ENCODE measurements at places on chromosomes 7 and 10.

- DNase-seq = peak; percentile 70
Measured at GRCh38 chr10:73589563-73590126, 1.5 kb downstream of the USP54 start.

- no peak for DNase-seq
Measured at GRCh38 chr10:117408436-117409384, 33.5 kb upstream of the PDZD8 start.

GRCh38 chr7:153638821-153639435 is 413.3 kb upstream of the DPP6 start:
- no peak for DNase-seq

GRCh38 chr7:121037957-121038716 is 49.6 kb downstream of the CPED1 start:
- no peak for DNase-seq

DNA sequence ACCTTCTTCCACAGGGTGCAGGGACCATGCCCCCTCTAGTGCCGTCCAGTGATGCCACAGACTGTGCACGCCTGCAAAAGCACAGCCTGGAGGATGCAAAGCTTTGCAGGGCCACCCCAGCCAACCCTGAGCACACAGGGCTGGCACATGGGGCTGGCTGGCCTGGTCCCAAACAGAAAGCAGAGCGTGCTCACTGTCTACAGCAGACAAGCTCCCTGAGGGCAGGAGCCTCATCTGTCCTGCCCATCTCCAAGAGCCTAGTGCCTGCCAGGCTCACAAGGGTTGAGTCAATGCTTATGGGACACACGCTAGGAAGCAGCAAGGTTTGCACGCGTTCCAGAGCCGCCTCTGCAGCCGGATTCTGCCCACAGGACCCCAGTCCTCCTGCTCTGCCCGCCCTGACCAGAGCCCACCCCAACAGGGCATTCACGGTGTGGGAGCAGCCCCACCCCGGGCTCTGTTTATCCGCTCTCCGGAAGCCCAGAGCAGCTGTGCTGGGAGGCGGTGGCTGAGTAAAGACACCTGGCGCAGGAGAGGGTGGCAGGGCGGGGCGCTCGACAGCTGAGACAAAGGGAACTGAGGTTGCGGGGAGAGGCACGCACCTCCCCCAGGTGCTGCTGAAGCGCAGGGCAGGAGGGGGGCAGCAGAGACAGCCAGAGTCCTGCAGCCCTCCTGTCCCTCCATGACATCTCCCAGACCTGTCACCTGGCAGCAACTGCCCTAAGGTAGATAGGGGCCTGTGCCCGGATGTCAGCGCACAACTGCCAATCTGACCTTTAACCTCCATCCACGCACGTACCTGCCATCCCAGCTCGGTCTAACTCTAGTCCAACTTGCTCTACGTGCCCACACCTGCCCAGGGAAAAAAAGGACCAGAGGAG is 4.3 kb downstream of the KCNH2 start:
- no peak for DNase-seq

- DNase-seq = peak; percentile 92
Measured at GRCh38 chr7:75732764-75733630, 5.7 kb downstream of the HIP1 start.

- DNase-seq = no peak
Measured at GRCh38 chr10:32318476-32318896, 28.5 kb downstream of the EPC1 start.

DNA sequence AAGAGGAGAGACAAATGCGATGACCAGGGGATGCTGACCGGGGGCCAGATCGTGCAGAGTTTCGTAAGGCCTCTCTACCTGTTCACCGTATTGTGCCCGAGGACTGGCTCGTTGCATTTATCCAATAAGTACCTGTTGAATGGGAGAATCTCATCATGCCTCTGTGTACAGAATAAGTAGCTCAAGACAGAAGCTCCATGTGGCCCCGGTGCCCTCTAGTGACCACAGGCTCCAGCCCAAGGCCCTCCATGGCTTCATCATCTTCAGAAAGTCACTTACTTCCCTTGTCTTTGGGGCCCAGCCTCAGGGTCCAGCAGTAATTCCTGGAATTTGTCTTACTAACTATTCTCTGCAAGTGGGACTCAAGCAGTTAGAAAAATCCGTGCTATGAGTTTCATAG is 151.0 kb downstream of the CHN2 start:
- peak; percentile 51 for DNase-seq

DNA sequence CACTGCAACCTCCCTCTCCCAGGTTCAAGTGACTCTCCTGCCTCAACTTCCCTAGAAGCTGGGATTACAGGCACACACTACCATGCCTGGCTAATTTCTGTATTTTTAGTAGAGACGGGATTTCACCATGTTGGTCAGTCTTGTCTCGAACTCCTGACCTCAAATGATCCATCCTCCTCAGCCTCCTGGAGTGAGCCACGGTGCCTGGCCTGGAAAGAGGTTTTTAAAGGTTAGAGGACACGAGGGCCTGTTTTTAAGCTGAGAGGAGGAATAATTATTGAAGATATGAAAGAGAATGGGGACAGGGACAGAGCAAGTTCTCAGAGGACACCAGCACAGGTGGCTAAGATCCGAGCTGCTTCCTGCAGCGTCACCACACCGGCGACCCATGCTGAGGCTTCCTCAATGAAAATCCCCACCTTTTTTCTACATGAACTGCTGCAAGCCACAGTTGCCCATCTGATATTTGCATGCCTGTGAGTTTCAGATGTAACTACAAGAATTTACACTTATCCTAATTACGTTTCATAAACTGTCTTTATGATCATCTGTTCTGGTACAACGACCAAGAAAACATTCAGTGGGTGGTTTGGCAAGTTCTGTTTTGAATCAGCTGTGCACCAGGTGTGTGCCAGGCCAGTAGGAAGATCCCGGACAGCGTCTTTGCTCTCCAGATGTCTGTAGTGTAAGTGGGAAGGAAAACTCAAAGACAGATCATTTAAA is 76.0 kb downstream of the HIP1 start:
- no peak for DNase-seq

DNA sequence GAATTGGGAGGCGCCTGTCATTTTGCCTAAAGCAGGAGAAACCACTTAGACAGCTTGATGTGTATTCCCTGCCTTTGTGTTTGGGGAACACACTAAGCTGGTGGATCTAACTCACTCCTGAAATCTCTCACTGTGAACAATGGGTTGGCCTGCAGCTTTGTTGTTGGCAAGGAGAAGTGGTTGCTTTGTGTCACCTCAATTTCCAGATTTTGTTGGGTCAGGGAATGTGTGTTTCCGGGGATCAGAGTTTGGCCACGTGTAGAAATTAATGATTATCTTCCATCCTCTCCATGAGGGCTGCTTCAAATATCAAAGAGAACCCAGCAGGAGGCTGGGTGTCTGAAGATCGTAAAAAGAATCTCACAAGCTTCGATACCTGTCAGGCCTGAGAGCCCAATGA is 27.8 kb downstream of the A1CF start:
- no peak for DNase-seq

DNA sequence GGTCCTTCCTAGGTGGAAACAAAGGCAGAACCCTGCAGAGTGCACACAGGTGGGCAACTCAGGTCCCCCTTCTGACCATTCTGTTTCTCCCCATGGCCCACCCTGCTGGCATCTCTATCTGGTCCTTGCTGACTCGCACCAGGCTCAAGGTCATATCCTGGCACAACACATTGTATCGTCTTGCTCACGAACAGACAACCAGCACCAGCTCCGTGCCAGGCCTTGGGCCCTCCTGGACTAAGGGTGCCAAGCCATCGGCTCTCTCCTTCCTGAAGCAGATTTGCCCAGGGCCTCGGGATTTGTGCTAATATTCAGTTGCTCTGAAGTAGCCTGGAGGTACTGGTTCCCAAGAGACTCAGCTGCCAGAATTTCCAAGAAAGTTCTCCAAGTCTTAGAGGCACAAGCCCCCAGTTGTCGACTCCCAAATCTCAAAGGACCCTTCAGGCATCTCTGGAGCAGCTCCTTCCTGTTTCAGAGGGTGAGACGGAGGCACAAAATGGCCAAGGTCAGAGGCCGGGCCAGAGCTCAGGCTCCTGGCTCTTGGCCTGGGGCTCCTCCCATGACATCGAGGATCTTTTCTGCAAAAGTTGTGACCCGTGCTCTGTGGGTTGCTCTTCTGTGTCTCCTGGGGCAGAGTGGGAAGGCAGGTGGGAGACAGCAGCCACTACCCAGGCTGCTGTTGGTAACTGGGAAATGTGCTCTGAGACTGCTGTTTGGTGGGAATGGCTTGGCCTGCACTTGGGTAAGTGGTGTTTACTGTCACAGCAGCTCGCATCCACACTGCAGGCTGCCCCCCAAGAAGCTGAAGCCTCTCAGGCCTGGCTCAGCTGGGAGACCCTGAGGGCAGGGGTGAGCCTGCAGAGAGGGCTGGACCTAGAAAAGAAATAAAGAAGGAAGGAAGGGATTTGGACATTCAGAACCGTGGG is 121.3 kb downstream of the RGS10 start:
- no peak for DNase-seq

GRCh38 chr7:100864263-100864845 is 2.8 kb upstream of the TRIP6 start:
- DNase-seq = no peak

GRCh38 chr7:131327049-131327625 is 539 bp upstream of the MKLN1 start:
- peak; percentile 75 for DNase-seq

DNA sequence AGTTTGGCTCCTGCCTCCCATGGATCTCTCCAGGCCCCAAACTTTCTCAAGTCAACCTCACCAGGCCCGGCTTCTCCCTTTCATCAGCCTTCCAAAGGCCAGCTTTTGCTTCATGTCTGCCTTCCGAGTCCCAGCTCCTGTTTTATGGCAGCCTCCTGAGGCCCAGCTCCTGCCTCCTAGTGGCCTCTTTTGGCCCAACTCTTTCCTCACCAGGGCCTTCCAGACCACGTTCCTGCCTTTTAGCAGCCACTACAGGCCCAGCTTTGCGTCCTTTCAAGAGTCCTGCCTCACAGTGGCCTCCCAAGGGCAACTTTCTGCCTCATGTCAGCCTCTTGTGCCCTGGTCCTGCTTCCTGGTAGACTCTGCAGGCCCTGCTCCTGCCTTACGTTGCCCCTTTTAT is 15.3 kb upstream of the TMEM248 start:
- no peak for DNase-seq

DNA sequence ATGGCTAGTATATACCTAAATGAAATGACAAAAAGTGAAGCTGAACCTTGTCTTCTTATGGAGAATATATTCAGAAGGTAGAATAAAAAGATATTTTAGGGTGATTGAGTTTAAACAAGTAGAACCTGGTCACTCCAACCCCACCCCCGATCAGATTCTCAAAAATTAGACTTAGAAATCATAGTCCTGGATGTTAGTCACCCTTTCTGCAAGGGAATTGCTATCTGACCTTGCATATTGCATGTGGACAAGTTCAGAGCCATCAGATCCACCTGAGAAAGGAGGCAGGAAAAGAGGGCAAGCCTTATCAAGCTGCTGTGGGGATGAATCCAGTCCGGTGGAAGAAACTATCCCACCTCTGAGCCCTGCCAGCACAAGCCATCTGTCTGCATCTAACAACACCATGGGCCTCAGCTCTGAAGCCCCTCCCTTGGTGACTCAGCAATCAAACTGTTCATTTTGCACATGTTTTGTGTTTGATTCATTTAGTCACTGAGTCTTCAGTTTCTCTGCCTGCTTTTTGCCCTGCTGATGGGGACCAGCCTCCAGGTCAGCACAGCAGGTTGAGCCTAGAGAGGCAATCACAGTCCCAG is 727.3 kb downstream of the AUTS2 start:
- DNase-seq = no peak

GRCh38 chr7:154628556-154628955 is 374.4 kb downstream of the PAXIP1 start:
- DNase-seq = no peak

- DNase-seq = no peak
Measured at GRCh38 chr10:33423154-33423529, 88.7 kb upstream of the NRP1 start.

DNA sequence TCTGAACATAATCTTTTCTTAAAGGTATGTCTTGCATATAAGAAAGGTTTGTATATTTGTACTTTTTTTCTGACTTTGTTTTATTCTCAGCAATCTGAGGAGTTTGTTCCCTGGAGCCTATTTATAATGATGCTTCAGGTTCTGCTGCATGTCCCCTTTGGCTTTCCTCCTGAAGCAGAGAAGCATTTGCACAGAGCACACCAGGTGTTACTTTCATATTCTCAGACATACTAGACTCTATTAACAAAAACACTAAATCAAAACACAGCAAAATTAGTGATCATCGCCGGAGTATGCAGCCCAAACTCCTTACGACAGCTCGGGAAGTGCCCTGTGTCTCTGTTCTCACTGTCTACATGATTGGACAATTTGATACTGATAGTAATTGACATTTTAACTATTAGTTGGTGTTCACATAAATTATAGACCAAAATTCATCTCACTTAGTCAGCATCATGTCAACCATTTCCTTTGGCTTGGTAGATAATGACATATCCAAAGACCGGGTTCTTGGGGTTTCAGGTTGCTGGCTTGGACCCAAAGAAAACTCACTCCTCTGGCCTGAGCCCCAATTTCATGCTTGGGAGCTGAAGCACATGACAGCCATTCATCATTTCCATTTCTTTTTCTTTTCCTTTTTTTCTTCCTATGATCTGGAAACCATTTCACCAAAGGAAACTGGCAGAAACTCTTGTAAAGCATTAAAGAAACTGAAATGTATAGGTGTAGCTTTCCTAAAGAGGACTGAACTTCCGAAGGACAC is 400.1 kb upstream of the NRP1 start:
- DNase-seq = no peak

DNA sequence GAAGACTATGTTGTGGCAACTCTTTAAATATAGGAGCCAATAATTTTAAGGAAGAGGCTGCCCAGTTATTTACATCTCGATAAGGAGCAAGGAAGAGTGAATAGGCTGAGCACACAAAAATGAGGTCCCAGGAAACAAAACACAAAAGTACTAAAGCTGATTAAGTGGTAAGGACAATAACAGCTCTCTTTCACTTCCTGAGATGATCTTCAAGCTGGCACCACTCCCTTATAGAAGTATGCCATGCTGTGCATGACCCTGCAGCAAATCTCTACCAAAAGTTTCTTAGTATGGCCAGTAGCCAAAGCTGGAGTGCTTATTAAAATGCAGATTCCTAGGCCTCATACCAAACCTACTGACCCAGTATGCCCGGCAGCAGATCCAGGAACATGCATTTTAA is 39.7 kb downstream of the CADPS2 start:
- DNase-seq = no peak

DNA sequence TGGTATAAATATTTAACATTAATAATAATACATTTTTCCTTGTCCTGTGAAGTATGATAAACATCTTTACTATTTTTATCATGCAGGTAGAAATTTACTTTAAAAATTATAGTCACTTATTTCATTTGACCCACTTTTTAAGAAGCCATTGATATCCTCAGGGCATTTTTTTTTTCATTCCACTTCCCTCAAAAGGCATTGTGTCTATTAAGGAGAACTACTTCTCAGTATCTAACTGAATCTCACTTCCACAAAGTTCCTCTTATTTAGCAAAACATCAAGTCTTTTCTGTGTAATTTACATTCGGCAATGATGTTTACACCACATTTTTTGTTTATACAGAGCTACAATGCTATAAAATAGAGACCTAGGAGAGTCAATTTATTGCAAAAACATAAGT is 388.2 kb upstream of the AKR1E2 start:
- DNase-seq = no peak
